ENCODE measurements at places on chromosomes 11 and 22.
A peak's percentile ranks its signal among the peaks of the same experiment; 100 is the strongest.

DNA sequence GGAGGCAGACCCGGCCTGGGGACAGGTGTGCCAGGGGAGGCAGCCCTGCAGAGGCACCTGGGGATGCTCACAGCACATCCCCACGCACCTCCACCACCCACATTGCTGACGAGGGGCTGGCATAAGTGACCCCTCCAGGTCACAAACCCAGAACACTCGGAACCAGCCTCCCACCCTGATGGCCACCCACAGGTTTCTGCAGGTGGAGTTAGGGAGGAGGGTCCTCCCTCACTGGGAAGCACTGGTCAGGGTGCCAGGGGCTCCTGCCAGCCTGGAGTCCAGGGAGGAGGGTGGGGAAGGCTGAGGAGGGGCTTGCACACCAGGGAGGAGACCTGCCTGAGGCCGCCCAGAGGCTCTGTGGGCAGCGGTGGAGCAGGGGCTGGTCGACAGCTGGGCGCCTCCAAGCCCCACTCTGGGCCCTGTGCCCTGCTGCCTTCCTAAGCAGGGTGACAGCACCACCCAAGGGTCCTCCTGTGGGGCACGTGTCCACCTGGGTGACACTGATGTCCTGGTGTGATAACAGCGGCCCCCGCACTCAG, 51.0 kb upstream of the CARS1 start:
- no peak for DNase-seq

DNA sequence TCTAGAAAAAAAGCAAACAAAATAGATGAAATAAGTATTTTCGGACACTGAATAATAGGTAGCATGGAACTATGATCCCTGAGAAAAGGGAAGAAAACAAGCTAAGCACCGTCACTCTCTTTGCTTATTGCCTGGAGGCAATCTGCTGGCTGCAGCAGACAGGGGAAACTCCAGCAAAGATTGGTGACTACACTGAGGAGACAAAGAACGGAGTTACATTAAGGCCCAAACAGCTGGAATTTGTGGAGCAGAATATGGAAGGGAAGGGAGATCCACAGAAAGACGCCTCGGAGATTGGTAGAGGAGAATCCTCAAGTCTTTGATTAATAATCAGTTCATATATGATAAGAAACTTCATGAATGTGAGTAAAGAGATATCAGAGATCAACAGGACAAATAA, 150.2 kb downstream of the TYR start:
- DNase-seq: no peak

GRCh38 chr11:54985731-54986130, 276.2 kb upstream of the TRIM48 start:
- no peak for DNase-seq

DNA sequence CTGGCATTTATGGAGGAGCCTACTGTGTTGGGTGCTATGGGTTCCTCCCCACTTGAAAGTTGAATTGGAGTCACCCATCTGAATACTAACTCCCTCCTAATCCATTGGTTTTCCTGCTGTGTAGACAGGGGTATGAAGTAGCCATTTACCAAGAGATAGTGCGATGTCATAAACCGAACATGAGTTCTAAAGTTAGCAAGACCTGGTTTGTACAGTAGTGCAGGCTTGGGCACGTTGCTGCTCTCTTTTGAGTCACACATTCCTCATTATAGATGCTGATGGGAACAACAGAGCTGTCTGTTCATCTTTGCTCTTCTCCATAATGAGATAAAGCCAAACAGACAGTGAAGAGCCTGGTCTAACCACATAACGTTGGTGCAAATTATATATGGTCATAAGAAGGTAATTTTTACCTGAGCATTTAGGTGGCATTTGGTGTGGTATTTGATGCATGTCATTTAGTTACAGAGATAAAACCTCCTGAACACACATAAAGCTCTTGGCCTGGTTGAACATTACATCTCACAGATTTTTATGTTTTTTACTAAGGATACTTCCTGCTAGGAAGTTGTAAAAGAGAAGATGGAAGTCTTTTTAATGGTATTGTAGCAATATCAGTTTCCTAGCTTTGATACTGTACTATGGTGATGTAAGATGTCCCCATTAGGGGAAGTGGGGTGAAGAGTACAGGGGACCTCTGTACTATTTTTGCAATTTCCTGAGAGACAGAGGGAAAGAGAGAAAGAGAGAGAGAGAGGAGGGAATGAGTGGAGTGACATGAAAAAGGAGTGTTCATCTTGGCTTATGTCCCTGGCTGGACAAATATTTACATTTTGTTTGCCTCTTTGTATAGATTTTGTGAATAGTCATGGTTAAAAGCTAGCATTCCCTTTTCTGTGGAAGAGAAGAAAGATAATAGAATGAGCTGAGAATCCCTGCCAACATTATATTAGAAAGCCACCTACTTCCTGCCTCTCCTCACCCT, 27.9 kb downstream of the GRAP2 start:
- DNase-seq: no peak

DNA sequence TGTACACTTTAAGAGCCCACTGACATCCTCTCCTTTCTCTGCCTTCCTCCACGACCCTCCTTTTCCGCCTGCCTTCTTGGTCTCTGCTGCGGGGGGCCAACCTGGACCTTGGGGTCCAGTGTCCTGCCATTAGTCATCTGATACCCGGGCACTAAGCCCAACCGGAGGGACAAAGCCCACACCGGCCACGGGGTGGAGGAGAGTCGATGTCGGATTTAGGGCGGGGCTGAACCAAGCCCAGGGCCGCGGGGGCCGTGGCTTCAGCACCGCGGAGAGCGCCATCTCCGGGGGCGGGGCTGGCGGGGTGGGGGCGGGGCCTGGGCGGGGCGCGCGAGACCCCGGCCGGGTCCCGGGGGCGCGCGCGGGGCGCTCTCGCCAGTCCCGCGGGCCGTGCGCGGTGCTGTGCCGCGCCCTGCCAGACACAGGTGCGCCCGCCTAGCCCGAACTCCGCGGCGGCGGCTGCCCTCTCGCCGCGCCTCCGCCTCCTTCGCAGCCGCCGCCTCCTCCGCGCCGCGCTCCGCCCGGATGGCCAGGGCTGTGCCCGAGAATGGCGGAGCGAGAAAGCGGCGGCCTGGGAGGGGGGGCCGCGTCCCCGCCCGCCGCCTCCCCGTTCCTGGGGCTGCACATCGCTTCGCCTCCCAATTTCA, at the start of gene MAPK8IP1:
MAPK8IP1 (plus strand) TSS at position 378 of the 647 bp plus-strand sequence; CDS start at position 548, 170 bp downstream.
- DNase-seq: peak; percentile 13

DNA sequence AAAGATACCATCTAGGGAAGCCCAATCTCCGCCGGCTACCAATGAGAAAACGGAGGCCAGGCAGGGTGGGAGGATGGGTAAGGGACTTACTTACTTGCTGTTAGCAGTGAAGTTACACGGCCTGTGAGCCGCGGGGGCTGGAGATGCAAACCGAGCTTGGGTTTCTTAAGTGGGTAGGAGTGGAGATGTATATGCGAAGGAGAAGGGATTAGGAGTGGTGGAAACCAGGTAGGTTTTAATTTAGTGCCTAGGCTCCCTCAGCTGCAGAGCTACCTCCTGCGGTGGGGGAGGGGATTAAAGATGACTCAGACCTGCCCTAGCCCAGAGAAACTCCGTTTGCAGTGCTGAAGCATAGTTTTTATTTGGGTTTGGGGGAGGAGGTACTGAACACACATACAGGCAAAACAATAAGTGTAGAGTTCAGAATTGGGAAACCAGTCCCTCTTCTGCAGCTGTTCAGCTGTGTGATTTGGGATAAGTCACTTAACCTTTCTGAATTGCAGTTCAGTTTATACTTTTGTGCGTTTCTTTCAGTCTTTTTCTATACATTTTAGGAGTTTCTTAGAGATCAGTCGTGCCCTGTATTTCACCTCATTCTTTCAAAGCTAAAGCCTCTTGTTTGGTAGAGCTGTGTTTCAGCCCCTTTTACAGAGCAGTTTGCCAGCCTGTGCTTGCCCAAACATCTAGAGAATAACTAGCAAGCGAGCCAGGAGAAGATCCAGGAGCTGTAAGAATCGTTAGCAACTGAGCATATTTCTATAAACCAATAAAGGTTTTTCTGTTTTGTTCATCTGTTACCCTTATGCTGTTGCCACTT, 596 bp upstream of the TNRC6B start:
- DNase-seq: peak; percentile 30

GRCh38 chr11:134640971-134641968, 229.2 kb upstream of the B3GAT1 start:
- no peak for DNase-seq

- no peak for DNase-seq
Observed at GRCh38 chr11:126736682-126737572, 263.6 kb downstream of the KIRREL3 start.

GRCh38 chr11:3175194-3175593, 10.1 kb upstream of the OSBPL5 start:
- DNase-seq: no peak

DNA sequence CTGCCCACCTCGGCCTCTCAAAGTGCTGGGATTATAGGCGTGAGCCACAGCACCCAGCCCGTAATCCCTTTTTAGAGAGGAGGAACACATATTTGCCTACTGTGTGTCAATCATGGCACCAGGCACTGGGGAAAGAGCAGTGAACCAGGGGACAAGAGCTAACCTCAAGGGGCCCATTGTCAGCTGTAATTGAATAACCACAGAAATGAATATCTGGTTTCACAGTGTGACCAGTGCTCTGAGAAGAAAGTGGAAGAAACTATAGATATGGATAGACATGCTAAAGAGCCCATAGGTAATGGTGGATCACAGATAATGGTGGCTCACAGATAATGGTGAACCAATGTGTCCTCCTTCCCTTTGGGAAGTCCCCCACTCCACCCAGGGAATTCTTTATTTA, 8.6 kb upstream of the KCTD14 start:
- no peak for DNase-seq

DNA sequence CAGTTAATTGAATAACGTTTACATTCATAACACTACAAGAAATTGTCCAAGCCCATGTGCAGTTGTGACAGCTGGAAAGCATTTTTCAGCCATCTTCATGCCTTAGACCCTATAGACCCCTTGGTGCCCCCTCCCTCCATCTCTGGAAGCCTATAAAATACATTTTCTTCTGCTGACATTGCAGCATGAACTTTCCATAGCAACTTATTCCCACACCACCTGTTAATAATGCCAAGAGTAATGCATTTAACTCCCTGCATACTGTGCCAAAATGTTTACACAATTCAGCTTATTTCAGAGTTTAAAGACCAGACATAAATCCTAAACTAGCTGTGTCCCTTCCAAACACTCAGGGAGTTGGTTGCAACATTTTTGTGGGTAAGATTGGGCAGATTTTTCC, 143.0 kb upstream of the ARHGAP20 start:
- DNase-seq: no peak

DNA sequence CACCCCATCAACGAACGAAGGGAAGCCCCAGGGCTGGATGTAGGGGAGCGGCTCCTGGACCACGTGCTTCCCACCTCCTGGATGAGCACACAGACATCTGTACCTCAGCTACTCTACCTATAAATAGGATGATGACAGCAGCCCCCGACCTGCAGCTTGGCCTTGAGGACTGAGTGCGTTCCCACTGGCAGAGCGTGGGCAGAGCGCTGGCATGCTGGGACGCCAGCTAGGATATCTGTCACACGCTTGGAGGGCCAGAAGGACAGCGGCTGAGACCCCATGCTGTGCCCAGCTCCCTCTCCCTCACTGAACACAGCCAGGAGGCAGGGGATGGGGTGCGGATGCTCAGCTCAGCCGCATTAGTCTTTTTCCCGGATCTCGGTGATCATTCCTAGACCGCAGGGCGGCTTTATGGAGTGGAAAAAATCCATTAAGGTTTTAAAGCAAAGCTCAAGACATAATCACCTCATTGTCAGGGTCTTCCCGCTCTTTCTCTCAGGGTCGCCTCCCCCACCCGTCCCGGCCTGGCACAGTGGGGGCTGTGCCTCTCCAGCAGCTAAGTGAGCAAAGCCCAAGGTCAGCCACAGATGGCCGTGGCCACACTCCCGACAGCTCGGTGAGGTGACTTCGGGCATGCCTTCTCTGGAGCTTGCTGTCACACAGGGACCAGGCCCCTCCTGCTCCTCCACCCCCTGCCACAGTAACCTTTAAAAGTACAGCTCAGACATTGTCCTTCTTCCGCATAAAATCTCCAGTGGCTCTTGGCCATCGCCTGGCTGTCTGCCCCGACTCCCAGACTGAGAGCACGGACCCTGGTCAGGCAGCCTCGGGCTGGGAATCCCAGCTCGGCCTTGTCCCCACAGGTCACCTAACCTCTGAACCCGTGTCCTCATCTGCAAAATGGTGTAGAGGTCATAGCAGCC, 69.6 kb upstream of the SHISAL1 start:
- DNase-seq: no peak

DNA sequence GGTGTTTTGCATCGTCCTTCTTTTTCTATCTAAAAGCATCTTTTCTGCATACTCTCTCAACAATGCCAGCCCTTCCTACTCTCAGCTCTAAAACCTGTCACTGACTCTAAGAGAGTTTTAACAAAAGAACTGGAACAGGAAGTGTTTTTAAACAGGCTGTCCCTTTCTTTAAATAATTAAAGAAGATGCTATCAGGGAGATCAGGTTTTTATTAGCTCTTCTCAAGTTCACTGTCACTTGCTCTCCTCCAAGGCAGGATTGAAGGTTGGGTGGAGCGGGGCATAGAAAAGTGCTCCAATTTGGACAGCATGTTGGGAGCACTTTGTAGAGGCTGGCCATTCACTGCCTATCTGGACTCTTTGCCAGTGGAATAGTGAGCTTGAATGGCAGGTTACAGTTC, 56.4 kb upstream of the BARX2 start:
- no peak for DNase-seq

DNA sequence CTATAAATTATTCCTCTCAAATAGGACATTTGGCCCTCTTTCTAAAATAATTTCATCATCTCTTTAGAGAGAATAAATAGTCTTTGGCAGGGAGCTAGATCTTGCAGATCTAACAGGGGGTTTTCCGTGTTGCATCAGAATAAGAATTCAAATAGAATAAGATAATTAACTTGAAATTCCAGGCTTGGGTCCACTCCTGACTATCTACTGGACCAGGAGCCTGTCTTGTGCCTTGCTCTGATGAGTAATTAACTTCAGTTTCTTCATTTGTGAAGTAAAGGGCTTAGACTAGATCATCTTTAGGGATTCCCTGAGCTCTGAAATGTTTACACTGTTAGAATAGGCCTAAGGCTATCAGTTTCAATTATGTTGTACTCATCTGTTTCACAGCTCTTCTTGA, 23.5 kb upstream of the TMEM123 start:
- no peak for DNase-seq

DNA sequence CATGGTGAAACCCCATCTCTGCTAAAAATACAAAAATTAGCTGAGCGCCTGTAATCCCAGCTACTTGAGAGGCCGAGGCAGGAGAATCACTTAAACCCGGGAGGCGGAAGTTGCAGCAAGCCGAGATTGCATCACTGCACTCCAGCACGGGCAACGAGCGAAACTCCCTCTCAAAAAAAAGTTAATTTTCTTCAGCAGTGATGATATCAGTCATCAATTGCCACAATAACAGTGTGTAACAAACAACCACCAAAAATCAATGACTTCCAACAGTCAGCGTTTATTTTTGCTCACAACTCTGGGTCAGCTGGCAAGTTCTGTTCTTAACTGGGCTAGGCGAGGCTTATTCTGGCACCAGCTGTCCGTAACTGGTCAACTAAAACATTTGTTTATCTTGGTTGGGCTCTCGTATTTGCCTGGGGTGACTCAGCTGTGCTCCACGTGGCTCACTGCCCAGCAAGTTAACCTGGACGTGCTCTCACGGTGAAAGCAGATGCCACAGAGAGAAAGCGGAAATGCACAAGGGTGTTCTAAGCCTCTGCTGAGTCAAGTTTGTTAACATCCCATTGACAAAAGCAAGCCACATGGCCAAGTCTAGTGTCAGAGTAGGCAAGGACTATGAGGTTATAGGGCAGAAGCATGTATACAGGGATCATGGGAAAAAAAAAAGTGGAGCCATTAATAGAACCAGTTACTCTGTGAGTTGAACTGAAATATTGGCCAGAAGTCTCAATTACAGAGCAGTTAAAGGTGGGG, 52.1 kb downstream of the LHFPL7 start:
- no peak for DNase-seq

GRCh38 chr22:40637183-40638150, 948 bp upstream of the MRTFA start:
- no peak for DNase-seq
